ENCODE measurements at places on chromosomes 2 and 18.

- no peak for DNase-seq
Measured at GRCh38 chr2:130355172-130355577, 681 bp upstream of the PTPN18 start.

DNA sequence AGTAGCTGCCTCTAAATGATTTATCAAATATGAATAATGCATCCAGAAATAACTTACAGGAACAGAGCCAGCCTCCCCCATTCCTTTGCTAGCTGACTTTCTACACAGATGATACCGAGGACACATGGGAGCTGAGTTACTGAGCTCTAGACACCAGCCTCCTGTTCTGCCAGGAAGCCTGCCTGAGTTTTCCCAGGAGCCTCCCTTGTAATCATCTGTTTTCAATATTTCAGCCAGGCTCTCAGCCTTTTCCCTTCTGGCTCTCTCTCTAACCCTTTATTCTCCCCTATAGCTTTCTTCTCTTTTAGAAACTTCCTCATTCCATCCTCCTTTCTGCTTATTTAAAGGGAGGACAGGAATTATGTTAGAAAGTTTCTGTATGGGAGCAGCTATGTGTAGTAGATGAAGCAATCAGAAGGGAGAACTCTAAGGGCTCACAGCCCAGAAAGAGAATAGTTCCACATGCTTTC, 911.6 kb downstream of the TDRD15 start:
- no peak for DNase-seq

GRCh38 chr2:239137165-239137897, 263.5 kb downstream of the HDAC4 start:
- no peak for DNase-seq

DNA sequence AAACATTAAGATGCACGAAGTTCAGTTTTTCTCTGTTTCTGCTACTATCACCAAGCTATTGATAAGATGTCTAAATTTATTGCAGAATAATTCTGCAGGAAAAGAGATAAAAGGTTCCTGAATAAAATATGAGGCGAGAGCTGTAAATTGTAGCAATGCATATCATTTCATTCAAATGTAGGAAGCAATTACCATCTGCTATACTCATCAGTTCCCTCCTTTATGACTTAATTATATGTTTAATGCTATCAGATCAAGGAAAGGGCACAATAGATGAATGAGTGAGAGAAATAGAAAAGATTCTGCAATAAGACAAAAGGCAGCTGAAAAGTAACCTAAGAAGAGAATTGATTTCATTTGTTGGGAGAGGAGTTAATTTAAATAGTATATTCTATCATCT, 108.2 kb upstream of the GALNT5 start:
- DNase-seq, result no peak

DNA sequence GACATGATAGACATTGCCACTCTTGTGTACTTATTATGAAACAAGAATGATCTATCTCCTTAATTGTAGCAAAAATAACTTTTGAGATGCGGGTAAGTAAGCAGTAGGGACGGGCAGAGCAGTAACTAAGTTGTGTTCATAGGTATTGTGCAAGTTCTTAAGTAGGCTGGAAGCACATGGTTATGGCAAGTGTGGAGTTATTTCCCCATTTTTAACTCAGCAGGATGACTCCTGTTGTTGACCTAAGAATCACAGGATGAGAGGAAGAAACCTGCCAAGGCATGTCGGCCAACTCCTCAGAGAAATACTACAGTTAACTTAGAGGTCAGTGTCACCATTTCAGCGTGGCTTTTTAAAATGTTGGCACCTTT, 51.1 kb upstream of the FN1 start:
- DNase-seq, result no peak

DNA sequence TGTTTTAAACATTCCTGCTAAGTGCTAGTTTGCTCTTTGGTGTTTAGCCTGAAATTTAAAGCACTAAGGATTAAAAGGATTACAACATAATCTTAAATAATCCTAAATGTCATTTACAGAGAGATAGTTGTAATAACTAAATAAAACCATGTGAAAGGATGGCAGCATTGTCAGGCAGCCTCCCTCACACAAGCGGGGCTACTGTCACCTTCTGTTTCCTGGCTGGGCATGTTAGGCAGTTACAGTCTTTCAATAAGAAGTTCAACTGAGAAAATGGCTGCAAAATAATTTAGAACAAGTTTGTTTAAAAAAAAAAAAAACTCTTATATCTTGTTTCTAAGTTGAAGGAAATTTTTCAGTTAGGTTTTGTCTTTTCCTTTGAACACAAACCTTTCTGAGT, 124.9 kb downstream of the ARHGAP15 start:
- peak; percentile 73 for DNase-seq

DNA sequence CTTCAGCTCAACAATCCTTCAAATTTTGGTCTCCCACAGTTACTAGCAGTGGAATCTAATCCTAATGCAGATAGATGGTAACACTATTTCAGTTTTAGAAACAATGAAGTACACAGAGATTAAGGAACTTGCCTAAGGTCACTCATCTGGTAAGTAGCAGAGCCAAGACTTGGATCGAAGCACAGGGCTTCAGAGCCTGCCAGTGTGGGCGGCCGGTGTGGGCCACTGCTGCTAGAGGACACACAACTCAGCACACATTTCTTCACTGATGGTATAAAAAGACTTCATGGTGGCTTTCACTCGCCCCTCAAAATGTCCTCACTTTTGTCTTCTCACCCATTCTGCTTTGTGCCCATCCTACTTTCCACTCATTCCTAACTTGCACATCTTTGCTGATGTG, 11.1 kb downstream of the C2orf74 start:
- DNase-seq, result no peak

DNA sequence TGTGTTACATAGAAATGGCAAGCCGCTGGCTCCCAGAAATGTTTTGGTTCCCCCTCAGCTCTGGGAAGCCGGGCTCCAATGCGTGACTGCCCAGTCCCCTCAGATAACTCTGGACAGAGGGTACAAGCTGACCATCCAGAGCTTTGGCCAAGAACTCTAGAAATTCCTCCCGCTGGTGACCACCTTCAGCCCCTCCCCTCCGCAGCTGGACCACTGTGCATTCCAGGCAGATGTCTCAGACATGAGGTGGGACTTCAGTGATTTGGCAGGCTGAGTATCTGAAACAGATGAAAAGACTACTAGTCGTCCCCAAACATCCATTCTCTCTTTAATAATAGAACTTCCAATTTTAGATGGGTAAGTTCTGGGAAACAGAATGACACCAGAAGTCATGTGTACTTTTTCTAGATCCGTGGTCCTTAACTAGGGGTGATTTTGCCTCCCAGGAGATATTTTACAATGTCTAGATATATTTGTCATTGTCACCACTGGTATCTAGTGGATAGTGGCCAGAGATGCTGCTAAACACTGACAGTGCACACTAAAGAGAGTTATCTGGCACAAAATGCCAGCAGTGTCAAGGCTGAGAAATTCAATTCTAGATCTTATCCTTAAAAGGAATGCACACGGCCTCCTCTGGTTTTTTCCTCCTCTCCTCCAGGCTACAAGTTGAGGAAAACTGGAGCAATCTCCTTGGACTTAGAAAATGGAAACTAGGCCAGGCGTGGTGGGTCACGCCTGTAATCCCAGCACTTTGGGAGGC, 294.3 kb downstream of the SRBD1 start:
- DNase-seq, result no peak

GRCh38 chr2:190468814-190469569, 60.8 kb downstream of the MFSD6 start:
- DNase-seq, result no peak

GRCh38 chr2:232535761-232536530, 3.5 kb upstream of the CHRNG start:
- no peak for DNase-seq

- no peak for DNase-seq
Measured at GRCh38 chr2:234565201-234565600, 68.3 kb upstream of the ARL4C start.

- DNase-seq, result no peak
Measured at GRCh38 chr2:220336771-220337170, 709.3 kb downstream of the SLC4A3 start.

- DNase-seq, result no peak
Measured at GRCh38 chr2:71934595-71935261, 212.9 kb downstream of the CYP26B1 start.

- no peak for DNase-seq
Measured at GRCh38 chr2:160209516-160209856, 9.4 kb upstream of the ITGB6 start.

DNA sequence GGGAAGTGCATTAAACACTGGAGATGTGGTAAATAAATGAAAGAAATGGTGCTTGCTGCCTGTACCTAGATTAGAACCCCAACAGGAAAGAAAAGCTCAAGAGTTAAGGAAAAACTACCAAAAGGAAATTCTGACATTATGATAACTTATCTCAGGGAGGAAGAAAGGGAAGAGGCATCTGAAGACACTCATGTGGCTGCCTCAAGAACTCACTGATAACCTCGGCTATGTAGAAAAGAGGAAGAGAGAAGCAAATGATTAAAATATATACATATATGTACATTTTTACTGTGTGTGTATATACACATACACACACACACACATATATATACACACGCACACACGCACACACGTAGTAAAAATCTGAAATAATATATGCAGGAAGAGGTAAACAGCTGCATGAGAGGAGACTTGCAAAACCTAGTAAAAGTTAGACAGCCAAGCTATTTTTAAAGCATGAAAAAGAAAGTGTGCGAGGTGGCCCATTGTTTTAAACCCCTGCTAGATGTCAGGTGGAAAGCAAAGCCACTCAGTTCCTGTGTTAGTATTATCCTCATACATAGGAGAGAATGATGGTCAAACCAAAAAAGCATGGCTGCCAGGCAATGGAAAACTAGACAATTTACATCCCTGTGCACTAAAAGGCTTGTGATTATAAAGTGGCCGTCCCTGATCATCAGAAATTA, 483.0 kb upstream of the NRP2 start:
- no peak for DNase-seq

DNA sequence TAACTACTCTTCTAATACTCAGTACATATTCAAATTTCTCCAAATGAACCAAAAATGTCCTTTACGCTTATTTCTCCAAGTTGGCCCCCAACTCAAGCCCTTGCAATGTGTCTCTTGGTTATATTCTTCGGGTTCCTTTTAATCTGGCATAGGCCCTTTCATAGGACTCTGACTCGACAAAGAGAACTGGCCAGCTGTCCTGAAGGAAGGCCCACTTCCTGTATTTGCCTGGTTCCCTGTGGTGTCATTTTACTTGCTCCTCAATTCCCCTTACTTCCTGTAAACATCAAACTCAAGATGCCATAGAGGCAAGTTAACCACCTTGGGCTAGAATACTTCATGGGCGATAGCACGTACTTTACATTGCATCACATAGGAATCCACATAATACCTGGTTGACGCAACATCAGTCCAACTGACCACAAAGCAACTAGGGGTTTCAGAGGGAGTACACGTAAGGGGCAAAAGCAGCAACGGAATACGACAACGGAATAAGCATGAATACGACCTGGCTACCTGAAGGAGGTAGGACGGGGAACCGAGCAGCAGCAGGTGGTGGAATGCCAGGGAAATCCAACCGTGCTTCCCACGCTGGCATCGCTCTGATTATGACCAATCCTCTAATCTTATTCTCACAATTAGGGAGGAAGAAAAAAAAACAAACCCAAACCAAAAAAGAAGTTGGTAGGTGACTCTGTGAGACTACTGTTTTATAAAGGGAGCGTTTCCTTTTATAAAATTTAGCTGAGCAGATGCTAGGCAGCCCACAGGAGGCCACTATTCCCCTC, 823 bp upstream of the GORASP2 start:
- no peak for DNase-seq

GRCh38 chr2:226943862-226944620, 108.2 kb downstream of the RHBDD1 start:
- DNase-seq, result no peak

DNA sequence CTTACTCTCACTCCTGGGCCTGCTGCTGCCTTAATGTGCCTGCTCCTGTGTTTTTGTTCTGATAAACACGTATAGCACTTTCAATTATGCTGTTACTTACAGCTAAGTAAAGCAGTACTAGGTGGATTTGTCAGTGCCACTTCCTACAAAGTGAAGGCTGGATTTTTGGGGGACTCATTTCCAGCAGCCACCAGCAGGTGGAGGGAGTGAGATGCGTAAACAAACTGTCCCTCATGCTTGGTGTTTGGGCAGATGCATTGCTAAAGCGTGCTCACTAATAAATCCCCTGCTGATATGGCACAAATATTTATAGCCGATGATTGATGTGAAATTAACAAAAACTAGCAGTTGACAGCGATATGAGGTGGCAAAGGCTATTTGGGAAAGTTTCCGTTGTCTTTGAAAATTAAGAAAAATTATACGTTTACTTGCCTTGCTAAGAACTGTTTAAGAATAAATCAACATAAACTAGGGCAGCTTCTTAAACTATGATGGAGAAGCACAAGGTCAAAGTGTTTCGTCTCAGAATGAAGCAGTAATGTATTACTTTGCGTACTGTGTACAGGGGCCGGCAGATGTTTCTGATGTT, 101.7 kb downstream of the AGAP1 start:
- DNase-seq, result peak; percentile 69

GRCh38 chr2:143705108-143705707, 576.0 kb downstream of the ARHGAP15 start:
- DNase-seq, result no peak

DNA sequence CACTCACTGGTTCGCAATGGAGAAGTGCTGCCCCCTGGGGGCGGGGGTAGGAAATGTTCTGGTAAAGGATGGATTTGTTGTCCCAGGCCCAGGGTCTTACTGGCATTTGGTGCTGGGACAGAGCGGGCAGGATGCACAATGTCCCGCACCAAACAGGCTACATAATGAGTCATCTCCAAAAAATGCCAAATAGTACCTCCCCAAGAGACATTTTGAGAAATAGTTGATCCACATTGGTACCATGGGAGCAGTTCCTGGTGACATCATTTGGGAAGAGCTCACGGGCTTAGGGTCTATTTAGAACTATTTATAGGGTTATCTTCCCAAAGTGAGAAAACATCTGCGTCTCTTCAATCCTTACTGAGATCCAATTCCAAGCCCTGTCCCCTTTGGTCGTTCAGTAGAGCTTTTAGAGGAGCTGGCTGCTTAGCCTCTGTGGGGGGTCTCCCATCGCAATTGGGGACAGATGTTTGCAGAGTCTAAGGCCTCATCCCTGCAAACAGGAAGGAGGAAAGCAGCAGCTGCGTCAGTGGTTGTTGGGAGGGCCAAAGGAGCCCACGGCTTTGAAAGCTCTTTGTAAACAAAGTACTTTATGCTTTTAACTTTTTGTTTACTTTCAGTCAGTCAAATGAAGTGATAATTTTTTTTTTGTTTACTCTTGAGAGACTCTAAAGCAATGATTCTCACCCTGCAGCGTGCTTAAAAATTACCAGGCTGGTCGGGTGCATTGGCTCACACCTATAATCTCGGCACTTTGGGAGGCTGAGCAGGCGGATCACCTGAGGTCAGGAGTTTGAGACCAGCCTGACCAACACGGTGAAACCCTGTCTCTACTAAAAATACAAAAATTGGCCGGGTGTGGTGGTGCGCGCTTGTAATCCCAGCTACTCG, 49.3 kb downstream of the GREB1 start:
- DNase-seq, result peak; percentile 86

- DNase-seq, result no peak
Measured at GRCh38 chr18:68484241-68484640, 230.7 kb downstream of the TMX3 start.

Measured in activated effector memory CD4-positive, alpha-beta T cell treated with anti-CD3 and anti-CD28 coated beads, Interleukin-2, amount 50 U/mL, for 16 hours (primary cell).